Nephron progenitor cell (in vitro differentiated cells): ENCODE measurements at places on chromosomes 1 and 21.

DNA sequence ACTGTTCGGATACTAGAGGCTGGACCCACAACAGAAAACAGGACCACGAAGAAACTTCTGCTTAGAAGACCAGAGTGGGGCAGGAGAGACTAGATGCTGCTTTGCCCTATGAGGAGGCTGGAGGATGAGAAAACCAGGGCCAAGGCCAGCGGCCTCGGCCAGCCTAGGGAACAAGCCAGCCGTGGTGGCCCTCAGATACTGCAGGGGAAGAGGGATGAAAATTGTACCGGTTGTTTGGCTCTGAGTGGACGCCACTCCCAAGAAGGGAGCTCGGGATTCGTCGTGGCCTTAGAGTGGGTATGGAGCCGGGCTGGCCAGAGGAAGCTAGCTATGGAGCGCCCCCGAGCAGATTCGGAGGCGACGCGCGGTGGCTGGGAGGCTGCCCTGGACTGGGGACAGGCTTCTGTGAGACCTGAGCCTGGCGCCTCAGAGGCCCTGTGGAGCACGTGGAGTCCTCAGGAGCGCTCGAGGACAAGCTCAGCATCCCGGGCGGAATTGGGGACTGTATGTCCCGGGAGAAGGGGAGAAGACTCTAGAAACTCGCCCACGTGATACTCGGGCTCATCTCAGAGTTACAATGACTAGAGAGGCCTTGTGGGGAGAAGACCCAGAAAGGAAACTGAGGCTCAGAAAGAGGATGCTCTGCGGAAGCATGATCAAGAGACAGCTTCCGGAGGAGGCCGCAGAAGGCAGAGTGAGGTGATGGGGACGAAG, 2.8 kb downstream of the PRRX1 start:
- H3K27ac ChIP-seq = no peak overlapping the region
- H3K4me1 ChIP-seq = peaks cover 64% of the 10 kb centered on the region
- no peaks in the 10 kb centered on the region for H3K36me3 ChIP-seq

- no peak overlapping the region for H3K4me3 ChIP-seq
- no peak for DNase-seq
- peaks cover 42% of the 10 kb centered on the region for H3K4me1 ChIP-seq
- no peaks in the 10 kb centered on the region for H3K36me3 ChIP-seq
These were observed 55.0 kb downstream of the NFASC start for GRCh38 chr1:204925701-204926100.

GRCh38 chr1:224427346-224427745, 7.3 kb downstream of the WDR26 start:
- no peak overlapping the region for H3K4me3 ChIP-seq
- no peaks in the 10 kb centered on the region for H3K27me3 ChIP-seq
- DNase-seq = no peak
- H3K27ac ChIP-seq = no peak overlapping the region
- peaks cover 72% of the 10 kb centered on the region for H3K36me3 ChIP-seq
- peaks cover 31% of the 10 kb centered on the region for H3K4me1 ChIP-seq

- peaks cover 48% of the 10 kb centered on the region for H3K4me1 ChIP-seq
- H3K27me3 ChIP-seq = peaks cover 12% of the 10 kb centered on the region
- H3K27ac ChIP-seq = peak overlapping the region; percentile 100
- peak overlapping the region; percentile 94 for H3K4me3 ChIP-seq
- peaks cover 37% of the 10 kb centered on the region for H3K36me3 ChIP-seq
These were observed 13.6 kb upstream of the SPEN start for GRCh38 chr1:15833842-15834405.

- H3K4me3 ChIP-seq = peak overlapping the region; percentile 43
- H3K36me3 ChIP-seq = no peaks in the 10 kb centered on the region
- H3K27ac ChIP-seq = no peak overlapping the region
- no peak for DNase-seq
- H3K27me3 ChIP-seq = no peaks in the 10 kb centered on the region
These were observed 1.6 kb upstream of the SLC35A3 start for GRCh38 chr1:99968214-99968613.

DNA sequence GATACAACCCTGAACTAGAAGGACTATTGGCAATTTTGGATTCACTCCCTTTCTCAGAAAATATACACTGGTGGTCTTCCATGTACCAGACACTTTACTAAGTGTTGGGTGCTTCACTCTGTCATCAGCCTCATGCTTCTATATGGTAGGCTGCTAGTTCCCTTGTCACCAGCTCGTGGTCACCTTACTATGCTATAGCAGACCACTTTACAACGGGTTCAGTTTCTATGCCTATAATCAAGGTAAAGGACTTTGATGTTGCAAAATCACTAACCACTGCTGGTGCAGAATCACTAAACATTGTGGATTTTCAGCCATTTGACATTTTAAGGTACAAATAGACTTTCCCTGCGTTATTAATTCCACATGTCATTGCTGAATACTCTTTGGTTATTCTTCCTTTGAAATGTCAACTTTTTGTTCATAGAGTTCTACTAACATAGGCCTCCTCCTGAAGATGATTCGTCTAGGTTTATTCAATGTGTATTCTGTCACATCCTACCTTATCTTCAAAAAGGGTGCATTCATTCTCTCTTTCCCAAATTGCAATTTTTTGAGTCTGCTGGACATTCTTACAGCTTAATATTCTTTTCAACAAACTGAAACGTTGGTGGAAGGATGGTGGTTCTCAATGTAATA, 78.3 kb downstream of the LRRC8C start:
- H3K36me3 ChIP-seq = no peaks in the 10 kb centered on the region
- peaks cover 24% of the 10 kb centered on the region for H3K4me1 ChIP-seq
- no peak for DNase-seq
- H3K27ac ChIP-seq = peak overlapping the region; percentile 14
- no peaks in the 10 kb centered on the region for H3K27me3 ChIP-seq

DNA sequence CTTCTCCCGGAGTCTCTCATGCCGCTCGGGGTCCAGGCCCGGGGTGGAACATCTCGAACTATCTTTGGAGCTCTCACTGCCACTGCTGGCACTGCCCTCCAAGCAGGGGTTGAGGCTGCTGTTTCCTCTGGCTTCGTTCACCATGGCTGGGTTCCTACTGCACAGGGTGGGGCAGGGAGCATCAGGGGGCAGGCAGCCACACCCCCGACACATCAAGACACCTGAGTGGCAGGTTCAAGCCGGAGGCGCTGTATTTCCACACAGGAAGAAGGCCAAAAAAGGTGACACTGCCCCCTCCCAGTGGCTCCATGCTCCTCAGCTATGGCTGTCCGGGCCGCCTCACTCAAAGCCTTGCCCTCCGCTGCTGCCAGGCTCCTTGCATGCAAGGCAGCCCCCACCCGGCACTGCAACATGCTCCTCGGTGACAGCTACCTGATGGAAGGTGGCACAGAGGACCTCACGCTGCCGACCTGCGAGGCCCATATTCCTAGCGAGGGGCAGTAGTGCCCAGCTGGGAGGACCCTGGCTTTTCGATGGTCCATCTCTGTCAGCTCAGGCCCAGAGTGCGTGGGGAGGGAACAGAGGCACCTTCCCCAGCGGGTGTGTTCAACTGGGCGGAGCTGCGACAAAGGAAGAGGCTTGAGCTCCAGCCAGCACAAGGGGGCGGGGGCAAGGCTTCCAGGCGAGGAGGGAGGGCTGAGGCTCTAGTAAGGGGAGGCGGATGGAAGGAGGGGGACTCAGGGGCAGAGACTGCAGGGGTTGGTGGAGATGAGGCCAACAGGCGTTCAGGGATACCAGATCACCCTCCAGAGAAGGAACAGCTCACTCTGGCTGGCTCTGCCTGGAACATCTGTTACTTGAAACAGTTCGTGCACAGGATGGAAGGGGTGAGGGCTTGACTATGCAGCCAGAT, 2.5 kb downstream of the MTHFR start:
- H3K27me3 ChIP-seq = no peaks in the 10 kb centered on the region
- DNase-seq = peak; percentile 91
- peaks cover 77% of the 10 kb centered on the region for H3K4me1 ChIP-seq
- H3K4me3 ChIP-seq = peak overlapping the region; percentile 98
- peak overlapping the region; percentile 99 for H3K27ac ChIP-seq
- H3K36me3 ChIP-seq = peaks cover 21% of the 10 kb centered on the region

GRCh38 chr1:199875856-199876255, 151.7 kb upstream of the NR5A2 start:
- no peak overlapping the region for H3K4me3 ChIP-seq
- H3K27ac ChIP-seq = no peak overlapping the region
- no peaks in the 10 kb centered on the region for H3K4me1 ChIP-seq
